ENCODE measurements at places on chromosomes 2 and 18.

DNA sequence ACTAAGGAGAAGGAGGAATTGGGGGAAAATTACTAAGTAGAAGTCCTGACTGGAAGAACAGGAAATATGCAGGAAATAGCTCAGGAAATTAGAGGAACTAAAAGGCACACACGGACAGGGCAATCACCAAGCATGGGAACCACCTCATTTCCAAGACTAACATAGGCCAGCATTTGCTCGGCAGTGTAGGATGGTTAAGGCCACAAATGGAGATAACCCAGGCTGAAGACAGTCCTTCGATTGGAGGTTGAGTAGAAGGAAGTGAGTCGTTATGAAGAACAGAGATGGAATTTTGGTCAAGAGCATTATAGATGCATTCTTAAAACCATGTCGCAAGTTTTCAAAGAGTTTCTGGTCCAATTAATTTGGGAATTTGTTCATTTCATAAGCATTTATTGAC is 401.4 kb downstream of the ALK start:
- DNase-seq: no peak

GRCh38 chr2:229780856-229781773 is 66.8 kb upstream of the DNER start:
- no peak for DNase-seq

GRCh38 chr2:229129738-229130371 is 141.2 kb downstream of the PID1 start:
- no peak for DNase-seq

DNA sequence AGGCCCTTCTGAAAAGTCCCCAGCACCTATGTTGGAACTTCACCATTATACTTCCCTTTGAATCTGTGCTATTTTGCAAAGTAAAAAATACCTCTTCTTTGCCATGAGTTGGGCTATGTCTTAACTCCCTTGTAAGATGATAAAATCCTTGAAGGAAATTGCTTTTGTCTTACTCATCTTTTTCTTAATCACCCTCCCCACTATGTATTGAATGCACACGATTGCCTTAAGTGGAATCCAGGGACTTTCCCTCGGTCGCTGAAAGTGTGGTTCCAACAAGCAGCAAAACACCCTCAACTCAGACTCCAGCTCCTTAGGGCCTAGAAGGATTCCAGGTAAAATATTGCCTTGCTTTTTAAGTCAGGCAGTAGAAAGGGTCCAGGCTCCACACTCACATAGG is 173.2 kb upstream of the ARL4C start:
- DNase-seq: no peak

DNA sequence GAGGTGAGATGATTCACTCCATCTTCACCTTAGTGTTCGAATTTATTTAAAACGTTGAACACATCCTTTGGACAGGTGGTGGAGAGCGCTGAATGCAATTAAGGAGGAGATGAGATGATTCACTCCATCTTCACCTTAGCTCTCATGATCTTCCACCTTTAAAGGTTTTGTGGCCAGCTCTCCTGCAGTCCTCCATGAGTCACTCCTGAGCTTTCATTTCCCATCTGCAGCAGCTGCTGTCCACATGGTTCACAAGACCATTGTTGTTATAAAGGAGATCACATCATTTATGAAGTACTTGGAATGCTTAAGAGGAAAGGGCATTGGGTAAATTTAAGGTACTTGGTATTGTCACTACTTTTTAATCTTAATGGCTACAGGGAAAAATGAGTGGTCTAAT is 298.5 kb downstream of the PAX3 start:
- DNase-seq: no peak

DNA sequence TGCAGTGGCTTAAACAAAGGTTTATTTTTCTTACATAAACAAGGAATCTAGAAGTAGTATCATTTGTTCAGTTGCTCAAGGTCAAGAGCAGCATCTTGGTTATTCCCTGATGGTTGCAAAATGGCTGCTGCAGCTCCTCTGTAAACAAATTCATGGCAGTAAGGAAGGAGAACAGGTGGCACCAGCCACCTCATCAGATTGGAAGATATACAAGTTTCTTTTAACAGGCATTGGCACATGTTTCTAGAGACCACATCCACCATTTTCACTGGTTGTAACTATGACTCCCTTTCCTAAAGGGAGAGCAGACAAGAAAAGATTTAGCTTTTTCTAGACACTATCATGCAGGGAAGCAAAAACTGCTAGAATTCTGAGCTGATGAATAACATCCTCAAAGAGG is 46.3 kb downstream of the PKDCC start:
- DNase-seq: no peak

DNA sequence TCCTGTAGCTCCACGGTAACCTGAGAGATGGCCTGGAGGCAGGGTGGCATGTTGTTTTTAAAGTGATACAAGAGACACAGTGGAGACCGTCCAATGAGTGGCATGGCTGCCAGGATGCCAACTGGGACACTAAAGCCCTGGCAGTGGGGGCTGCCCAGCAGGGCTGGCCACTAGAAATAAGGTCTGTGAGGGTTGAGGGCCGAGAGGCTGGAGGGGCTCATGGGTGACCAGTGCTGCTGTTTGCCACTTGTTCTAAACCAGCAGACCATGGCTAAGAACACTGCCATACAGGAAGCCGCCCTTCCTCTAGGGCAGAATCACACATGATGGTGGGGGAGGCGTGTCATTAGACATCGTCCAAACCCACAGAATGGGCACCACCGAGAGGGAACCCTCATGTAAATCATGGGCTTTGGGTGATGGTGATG is 71.9 kb downstream of the ALPK2 start:
- DNase-seq: no peak
